ENCODE measurements at places on chromosomes 1 and 21.
A peak's percentile ranks its signal among the peaks of the same experiment; 100 is the strongest.

DNA sequence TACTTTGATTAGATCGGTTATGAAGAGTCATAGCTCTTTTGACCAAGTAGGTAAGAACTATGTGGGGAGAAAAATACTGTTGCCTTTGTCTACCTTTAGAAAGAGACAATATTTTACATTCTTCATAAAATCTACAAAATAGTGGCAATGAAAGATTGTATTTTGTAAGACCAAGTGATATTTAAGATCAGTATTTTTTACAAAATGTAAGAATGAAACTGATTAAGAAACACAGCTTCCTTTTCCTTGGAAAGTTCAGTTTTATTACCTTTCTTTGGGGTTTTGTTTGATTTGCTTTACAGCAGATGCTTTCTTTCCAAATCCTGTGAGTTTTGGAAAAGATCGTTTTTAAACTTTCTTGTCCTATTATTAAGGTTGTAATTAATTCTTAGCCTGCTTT lies 69.8 kb downstream of the SLC35A3 start:
- no peak for DNase-seq

DNA sequence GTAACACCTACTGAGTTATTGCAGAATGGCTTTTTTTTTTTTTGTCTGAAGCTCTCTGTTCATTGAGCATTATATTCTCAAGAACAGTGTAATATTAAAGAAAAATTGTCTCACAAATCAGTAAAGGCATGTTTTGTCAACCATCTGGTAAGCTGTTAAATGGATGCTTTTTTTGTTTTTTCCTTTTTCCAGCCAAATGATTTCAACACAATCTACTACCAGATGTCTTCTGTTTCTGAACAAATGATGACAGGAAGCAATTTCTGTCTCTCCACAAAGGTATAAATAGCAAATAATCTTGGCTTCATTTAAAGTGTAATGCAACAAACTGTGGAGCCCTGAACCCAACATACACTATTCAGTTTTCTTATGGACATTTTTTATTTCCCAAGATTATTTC lies 78.6 kb upstream of the RGS2 start:
- DNase-seq = no peak

DNA sequence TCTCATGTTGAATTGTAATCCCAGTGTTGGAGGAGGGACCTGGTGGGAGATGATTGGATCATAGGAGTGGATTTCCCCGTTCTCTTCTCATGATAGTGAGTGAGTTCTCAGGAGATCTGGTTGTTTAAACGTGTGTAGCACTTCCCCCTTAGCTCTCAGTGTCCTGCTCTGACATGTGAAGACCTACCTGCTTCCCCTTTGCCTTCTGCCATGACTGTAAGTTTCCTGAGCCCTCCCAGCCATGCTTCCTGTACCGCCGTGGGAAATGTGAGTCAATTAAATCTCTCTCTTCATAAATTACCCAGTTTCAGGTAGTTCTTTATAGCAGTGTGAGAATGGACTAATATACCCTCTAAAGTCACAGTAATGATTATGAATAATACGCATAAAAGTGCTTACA lies 248.4 kb upstream of the LRRC7 start:
- DNase-seq = no peak

GRCh38 chr1:184329962-184330868 lies 56.6 kb upstream of the C1orf21 start:
- no peak for DNase-seq

GRCh38 chr1:233605205-233605604 lies 8.7 kb upstream of the KCNK1 start:
- no peak for DNase-seq

- no peak for DNase-seq
Observed at GRCh38 chr1:207826557-207827487, 75.0 kb downstream of the CD46 start.

DNA sequence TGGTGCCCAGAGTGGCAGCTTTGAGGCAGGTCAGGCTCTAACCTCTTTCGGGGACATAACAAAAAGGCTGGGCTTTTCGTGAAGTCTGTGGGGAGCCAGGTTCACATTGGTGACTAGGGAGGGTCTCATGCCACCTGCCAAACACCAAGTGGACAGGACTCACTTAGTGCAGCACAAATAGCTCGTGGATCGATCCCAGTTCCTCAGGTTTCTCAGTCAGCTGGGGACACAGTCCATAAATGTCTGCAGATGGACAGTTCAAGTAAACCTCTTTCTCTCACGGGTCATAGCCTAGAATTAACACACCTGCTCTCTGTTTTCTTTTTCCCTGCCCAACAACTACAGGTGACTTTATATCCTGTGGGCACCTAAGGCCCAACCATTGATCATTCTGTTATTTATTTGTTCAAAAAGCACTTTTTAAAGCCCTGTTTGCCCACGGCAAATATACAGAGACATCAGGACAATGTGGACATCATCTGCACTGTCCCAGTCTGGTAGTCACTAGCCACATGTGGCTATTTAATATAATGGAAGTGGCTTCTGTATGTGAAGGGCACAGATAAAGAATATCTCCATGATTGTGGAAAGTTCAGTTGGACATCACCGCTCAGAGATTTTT lies 53.5 kb downstream of the CAPN2 start:
- no peak for DNase-seq

GRCh38 chr21:29583424-29583924 lies 284.8 kb downstream of the BACH1 start:
- DNase-seq = no peak

- DNase-seq = no peak
Observed at GRCh38 chr1:153842006-153842471, 66.8 kb downstream of the SLC27A3 start.

DNA sequence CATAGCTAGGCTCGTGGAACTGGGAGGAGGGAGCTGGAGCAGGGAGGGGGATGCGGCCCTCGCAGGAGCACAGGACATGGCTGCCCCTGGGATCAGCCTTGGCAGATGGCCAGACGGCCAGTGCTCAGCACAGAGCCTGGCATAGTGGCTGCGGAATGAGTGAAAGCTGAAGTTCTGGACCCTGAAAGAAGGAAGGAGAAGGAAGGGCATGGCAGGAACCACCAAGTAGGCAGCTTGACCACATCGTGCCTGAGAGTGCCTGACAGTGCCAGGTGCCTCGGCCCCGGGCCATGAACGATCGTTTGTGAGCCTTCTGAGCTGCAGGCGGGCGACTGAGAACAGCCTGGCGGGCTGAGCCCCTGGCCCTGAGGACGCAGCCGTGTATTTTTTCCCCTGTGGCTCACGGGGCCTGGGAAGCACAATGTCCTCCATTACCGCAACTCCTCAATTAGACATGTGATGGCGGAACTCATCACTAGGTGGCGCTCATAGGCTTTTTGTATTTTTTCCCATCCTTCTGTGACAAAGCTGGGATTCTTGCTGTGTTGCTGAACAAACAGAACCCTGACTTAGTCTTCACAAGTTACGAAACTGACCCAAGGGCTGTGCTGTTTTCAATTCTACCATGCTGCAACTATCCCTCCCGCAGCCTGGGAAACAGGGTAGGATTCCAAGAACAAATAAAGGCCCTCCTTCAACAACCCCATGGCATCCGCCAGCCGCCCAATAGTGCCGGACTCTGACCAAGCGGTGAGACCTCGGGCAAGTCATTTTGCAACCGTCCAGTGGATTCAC lies 29.9 kb upstream of the TMEM61 start:
- peak; percentile 61 for DNase-seq

DNA sequence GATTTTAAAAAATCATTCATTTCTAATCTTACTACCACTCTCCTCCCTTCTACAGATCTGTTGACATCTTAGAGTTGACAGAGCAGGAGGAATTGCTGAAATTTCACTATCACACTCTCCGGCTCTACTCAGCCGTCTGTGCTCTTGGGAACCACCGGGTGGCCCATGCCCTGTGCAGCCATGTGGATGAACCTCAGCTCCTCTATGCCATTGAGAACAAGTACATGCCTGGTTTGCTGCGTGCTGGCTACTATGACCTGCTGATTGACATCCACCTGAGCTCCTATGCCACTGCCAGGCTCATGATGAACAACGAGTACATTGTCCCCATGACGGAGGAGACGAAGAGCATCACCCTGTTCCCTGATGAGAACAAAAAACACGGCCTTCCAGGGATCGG lies 276.7 kb downstream of the ZP4 start:
- DNase-seq = no peak

GRCh38 chr1:12441414-12442105 lies 176.4 kb downstream of the DHRS3 start:
- DNase-seq = no peak

GRCh38 chr1:12553963-12554362 lies 64.0 kb downstream of the DHRS3 start:
- DNase-seq = no peak

- DNase-seq = no peak
Observed at GRCh38 chr21:20388400-20388799, 609.8 kb upstream of the NCAM2 start.

- DNase-seq = no peak
Observed at GRCh38 chr1:168414914-168415313, 128.9 kb downstream of the XCL2 start.

DNA sequence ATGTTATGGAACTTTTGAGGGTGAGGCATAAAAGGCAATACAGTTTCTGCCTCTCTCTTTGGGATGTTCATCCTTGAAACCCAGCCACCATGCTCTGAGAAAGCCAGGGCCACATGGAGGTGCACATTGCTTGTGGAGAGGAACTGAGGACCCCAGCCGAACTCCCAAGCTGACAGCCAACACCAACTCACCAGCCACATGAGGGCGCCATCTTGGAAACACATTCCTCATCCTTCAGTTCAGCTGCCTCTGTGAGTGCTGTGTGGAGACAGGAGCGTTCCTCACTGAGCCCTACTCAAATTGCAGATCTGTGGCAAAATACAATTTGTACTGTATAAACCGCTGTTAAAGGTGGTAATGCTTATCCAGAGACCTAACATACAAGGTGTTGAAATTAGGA lies 137.5 kb downstream of the GABPA start:
- no peak for DNase-seq

- DNase-seq = no peak
Observed at GRCh38 chr1:156090138-156090839, 8.0 kb upstream of the MEX3A start.

- no peak for DNase-seq
Observed at GRCh38 chr1:147611021-147611426, 59.3 kb downstream of the ACP6 start.

GRCh38 chr1:14925336-14926136 lies 228.0 kb upstream of the TMEM51 start:
- DNase-seq = no peak

DNA sequence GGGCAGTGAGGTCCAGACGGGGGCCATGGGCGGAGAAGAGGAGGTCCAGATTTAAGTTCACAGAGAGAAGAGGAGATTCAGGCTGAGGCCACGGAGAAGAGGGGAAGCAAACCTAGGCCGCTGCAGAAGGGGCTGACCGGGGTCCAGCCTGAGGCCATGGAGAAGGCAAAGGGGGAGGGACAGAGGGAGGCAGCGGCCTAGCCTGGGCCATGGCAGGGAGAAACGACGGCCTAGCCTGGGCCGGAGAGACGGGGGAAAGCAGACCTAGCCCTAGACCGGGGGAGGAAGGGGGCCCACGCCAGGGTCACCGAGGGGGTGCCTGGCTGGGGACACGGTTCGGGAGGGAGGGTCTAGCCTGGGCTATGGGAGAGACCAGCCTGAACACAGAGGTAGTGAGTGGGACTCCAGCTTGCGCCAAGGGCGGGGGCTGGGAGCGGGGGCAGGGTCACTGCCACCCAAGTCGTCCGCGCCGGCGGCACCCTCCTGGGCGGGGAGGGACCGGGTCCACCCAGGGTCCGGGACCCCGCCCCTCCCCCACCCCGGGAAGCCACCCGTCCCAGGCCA lies 459 bp downstream of the CAPZB start:
- DNase-seq = no peak

DNA sequence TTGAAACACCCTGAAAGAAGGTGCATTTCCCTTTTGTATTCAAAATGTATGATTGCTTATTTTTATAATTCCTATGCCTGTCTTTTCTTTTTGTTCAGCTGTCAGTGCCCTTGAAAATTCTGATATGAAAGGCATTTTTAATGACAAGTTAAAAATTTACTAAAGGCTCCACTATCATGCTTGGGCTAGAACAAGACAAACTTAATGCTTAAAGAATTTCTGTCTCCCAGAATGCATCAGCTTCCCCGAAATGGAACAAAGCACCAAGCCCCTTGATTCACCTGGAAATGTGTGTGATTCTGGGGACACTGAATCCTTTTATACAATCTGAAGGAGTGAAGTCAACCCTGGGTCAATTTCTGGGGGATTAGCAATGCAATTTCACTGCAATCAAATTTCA lies 457.5 kb downstream of the LMO4 start:
- no peak for DNase-seq

- peak; percentile 63 for DNase-seq
Observed at GRCh38 chr1:160095382-160096105, 2.9 kb downstream of the IGSF8 start.
